ENCODE measurements at places on chromosomes 13 and 19.

GRCh38 chr19:3785451-3785937 is 687 bp downstream of the MATK start:
- peak; percentile 33 for DNase-seq

DNA sequence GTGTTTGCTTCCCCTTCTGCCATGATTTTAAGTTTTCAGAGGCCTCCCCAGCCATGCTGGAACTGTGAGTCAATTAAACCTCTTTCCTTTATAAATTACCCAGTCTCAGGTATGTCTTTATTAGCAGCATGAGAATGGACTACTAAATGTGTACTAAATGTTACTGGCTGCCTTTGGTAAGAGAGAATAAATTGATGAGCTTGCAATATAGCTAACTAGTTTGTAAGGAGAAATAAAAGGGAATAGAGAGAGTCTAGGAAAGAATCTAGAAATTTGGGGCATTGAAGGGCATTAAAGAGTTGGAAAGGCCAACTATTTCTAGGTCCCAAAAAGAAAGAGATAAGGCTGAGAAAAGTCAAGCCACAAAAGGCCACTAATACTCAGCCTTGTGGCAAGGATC is 5.5 kb upstream of the SOHLH2 start:
- no peak for DNase-seq

GRCh38 chr13:28423010-28423409 is 71.9 kb downstream of the FLT1 start:
- peak; percentile 10 for DNase-seq

GRCh38 chr19:6413291-6413690 is 11.3 kb downstream of the KHSRP start:
- no peak for DNase-seq

DNA sequence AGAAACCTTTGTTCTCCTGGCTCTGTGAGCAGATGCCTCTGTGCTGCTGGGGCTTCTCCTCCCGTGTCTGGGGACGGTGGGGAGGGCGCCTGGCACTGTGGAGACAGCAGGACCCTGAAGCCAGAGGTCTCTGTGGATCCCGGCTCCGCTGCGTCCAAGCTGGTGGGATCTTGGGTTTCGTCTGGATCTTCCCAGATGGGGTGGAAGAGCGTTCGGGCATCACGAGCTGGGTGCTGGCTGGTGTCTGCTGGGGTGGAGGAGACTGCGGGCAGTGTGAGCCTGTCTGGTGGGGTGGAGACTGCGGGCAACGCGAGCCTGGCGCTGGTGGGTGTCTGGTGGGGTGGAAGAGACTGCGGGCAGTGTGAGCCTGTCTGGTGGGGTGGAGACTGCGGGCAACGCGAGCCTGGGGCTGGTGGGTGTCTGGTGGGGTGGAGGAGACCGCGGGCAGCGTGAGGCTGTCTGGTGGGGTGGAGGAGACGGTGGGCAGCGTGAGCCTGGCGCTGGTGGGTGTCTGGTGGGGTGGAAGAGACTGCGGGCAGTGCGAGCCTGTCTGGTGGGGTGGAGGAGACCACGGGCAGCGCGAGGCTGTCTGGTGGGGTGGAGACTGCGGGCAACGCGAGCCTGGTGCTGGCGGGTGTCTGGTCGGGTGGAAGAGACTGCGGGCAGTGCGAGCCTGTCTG is 5.6 kb downstream of the TEX29 start:
- no peak for DNase-seq

- no peak for DNase-seq
Observed at GRCh38 chr13:109672545-109672944, 113.8 kb downstream of the IRS2 start.

DNA sequence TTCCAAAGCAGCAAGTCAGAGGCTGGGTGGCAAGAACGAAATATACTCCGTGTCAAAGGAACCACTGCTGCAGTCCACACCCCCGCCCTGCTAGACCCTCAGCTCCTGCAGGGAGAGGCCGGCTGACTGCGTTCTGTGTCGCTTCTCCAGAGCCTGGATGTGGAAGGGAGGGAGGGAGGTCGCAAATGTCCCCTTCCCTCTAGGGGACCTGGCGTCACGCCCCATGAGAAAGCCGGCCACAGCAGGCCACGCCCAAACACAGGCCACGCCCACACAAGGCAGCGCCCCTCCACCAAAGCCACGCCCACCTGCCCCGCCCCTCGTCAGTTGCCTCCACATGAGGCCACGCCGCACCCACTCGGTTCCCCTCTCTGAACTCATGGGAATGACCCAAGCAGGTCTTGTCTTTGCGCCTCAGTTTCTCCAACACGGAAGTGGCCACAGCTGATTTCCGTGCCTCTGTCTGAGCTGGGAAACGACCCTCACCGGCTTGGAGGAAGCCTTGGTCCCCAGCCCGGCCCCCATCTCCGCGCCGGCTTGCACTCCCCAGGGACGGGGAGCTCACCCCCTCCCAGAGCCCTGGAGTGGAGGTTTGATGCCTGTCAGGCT is 38.4 kb upstream of the TCF3 start:
- peak; percentile 59 for DNase-seq

DNA sequence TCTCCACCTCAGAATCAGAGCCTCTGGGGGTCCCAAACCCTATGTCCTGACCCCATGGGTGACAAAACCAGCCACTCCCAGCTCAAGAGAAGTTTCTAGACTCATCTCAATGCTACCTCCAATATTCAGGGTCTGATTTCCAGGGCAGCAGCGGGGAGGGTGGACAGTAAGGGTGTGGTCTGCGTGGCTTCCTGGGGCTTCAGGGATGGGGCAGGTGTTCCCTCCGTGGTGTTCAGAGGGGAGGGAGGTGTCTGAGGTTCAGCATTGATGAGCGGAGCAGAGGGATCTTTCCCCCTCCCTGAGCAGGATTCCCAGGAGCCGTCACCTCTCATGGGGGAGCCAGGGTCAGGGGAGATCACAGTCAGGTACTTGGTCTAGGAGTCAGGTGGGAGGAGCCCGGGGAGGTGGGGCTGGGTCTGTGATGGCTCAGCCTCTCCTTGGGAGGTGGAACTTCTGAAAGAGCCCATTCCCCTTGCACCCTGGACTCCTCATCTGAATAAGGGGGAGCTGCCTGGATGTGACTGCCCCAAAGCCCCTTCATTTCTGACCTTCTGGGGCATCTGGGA is 2.9 kb downstream of the LILRA2 start:
- DNase-seq = no peak

- no peak for DNase-seq
Observed at GRCh38 chr19:33071887-33072286, 7.2 kb upstream of the RHPN2 start.

GRCh38 chr19:58479303-58479702 is 3.2 kb downstream of the ZNF446 start:
- no peak for DNase-seq

GRCh38 chr19:35143818-35144217 is 763 bp downstream of the FXYD7 start:
- no peak for DNase-seq

GRCh38 chr19:45051929-45052579 is 13.2 kb downstream of the CLASRP start:
- no peak for DNase-seq

GRCh38 chr13:50466456-50466855 is 377.0 kb downstream of the DLEU7 start:
- DNase-seq = no peak

GRCh38 chr13:47334173-47334572 is 437.3 kb upstream of the HTR2A start:
- DNase-seq = no peak

GRCh38 chr13:20475927-20476691 is 49.5 kb downstream of the CRYL1 start:
- peak; percentile 78 for DNase-seq

DNA sequence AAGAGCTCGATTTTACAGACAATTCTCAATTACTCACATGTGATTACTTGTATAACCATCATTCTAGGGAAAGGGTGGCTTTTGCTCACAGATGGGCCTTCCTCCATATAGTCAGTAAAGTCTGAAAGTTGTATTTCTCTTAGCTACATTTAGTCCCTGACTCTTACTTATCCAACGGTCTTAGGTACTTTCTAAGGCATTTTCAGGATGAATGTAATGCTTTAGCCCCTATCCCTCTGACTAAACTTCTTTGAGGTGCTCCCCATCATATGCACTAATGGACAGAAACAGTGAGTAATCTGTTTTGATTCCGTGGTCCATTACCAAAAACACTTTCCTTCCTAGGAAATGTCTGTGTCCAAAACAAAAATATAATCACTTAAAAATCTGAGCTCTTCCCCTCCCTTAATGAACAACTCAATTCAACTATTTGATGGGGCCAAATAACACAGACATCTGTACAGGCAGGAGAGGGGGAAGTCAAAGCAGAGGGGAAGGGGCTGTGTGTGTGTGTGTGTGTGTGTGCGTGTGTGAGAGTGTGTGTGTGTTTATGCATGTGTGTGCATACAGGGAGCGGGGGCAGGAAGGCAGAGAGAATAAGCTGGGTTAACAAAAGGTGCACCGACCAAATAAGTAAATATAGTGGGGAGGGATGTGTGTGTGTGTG is 84.9 kb downstream of the USP12 start:
- no peak for DNase-seq

DNA sequence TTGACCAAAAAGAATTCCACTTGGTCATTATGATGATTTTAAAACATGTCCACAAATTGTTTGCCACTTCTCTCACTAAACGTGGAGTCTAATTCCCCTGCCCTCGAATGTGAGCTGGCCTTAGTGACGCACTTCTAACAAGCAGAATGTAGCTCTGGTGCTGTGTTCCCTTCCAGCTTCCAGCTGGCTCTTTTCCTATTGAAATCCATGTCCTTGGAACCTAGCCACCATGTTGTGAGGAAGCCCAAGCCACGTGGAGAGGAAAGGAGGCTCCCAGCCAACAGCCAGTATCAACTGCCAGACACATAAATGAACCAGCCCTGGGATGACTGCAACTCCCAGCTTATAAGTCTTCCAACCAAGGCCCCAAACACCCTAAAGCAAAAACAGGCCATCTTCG is 23.6 kb upstream of the CEBPA start:
- no peak for DNase-seq

DNA sequence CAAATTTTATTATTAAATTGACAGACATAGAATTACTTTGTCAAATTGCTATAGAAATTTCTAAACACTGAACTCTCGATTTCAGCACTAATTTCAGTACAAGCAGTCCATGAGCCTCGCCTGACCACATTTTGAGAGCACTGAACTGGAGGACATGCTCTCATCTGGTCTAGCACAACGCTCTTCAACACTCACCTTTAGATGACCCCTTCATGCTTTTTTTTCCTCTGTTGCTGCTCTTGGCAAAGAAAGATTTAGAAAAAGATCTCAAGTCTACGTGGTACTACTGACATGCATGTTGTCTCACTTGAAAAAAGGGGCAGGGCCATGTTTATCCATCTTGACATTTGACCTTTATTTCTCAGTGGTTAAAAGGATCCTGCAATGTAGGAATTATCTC is 981.5 kb downstream of the DIAPH3 start:
- no peak for DNase-seq

DNA sequence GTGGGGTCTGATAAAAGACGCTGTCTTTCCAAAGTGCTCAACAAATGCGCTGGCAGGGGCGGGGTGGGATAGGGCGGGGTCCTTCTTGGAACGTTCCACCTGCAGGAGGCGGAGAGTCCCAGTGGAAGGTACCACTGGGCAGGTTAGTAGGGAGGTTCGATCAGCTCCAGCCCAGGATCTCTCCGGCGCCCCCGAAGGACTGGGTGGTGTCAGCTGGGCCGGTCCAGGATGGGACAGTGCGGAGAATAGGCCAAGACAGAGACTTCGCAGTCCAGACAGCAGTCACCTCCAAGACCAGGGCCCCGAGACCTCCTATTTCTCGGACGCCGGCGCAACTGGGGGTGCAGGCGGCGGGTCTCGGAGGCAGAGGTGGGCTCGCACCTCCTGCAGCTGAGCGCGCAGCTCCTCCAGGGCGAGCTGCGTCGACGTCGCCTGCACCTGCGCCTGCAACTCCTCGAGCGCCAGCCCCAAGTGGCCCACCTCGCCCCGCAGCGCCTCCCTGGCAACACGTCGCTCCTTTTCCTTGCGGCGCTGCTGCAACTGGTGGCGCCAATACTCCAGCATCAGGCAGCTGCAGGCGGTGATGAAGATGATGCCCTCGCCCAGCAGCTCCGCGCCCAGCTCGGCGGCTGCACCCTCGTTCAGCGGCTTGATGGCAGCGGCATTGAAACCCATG is 21.6 kb downstream of the VASP start:
- DNase-seq = no peak

DNA sequence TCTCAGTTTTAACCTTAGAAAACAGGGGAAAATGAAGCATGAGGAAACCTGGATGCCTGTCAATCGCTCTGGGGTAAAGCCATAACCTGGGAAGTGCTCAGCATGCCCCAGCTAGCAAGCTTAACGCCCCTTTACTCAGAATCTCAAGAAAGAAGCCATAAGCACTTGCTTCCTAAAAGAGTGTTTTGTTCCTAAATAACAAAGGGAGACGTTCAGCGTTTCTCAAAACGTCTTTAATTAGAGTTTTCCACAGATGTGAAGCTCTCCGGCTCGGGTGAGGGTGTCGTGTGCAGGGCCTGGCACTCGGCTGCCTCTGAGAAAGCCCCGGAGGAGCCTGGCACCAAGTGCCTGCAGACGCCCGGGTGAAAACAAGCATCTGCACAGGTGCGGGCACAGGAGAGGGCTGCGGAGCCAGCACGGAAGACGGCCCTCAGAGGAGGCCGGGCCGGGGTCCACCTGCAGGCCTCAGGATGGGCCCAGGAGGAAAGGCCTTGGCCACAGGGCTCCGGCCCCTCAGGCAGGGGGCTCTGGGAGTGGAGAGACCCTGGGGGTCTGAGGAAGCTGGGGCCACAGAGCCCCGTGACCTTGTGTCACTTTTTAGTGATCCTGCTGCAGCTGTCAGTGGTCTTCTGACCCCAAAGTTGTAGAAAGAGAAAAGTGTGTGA is 6.2 kb downstream of the GAS6 start:
- DNase-seq = no peak

DNA sequence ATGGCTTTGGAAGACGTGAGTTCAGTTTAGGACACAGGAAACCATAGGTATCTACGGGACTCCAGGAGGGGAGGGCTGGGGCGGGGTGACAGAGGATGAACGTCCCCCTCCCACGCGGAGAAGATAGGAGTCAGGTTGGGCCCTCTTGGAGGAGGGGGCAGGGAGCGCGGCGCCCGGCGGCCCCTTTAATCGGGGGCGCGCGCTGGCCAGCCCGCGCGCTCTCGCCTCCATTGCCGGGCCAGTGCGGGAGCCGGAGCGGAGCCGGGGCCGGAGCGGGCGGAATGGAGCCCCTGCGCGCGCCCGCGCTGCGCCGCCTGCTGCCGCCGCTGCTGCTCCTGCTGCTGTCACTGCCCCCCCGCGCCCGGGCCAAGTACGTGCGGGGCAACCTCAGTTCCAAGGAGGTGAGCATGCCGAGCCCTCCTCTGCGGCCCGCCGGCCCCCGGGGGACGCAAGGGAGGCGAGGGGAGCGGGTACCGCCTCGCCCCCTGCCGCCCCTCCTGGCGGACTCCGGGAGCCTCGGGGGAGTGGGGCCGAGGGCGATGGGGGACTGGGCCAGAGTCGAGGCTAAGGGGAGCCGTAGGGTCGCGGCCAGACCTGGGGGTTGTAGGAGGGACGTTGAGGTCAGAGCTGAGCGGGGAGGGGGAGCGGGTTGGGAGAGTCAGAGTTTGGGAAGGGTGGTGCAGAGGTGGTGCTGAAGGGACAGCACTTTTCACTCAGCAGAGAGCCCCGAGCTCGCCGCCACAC is at the start of gene TMEM145:
Gene TMEM145, plus strand, starts transcription at position 214 of the 744 bp plus-strand sequence. Its CDS starts 68 bp downstream, at position 282.
- DNase-seq = no peak

GRCh38 chr19:52494518-52494917 is 33.0 kb upstream of the ZNF808 start:
- no peak for DNase-seq

- DNase-seq = no peak
Observed at GRCh38 chr13:26629260-26629825, 71.9 kb downstream of the WASF3 start.

All from CD4-positive, alpha-beta T cell treated with Interleukin-17A for 1 hour (primary cell).